ENCODE measurements at places on chromosomes 12 and 14.

- DNase-seq: no peak
Measured at GRCh38 chr12:107385509-107385908, 292.2 kb upstream of the CRY1 start.

DNA sequence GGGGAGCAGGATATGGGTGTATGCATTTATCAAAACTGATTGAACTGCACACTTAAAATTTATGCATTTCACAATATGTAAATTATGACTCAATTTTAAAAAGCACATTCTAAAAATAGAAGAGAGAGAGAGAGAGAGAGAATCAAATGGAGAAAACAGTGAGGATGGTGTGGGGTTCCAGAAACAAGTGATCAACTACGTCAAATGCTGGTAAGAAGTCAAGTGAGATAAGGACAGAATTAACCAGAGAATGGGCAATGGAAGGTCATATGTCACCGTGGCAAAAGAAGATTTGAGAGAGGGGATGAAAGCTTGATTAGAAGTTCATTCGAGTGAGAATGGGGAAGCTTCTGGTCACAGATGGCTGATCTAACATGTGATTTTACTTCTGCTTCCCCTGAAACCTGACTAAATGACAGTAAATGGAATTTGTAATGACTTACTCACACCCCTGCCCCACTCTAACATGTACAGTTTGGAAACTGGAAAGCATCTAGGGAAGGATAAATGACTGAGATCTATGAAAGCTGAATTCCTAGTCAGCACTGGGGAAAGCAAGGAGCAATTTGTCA is 276.5 kb upstream of the AMIGO2 start:
- DNase-seq: no peak

- DNase-seq: no peak
Measured at GRCh38 chr14:23105348-23105824, 597 bp upstream of the CIROP start.

DNA sequence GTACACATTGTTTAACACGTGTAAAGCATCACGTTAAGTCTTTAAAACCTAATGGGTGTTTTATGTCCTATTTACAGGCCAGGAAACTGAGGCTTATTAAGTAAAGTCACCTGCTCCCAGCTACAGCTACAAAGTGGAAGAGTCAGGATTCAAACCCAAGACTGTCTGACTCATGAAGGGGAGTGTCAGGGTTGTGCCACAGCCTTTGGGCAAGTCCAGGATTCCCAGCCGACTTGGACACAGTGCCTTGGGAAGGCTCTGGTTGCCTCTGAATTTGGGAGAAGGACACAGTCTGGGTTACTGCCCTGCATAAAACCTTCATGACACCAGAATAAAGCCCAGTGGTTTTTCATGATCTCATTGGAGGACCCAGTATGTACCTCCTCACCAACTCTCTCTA is 7.3 kb downstream of the RNU4-2 start:
- DNase-seq: no peak

DNA sequence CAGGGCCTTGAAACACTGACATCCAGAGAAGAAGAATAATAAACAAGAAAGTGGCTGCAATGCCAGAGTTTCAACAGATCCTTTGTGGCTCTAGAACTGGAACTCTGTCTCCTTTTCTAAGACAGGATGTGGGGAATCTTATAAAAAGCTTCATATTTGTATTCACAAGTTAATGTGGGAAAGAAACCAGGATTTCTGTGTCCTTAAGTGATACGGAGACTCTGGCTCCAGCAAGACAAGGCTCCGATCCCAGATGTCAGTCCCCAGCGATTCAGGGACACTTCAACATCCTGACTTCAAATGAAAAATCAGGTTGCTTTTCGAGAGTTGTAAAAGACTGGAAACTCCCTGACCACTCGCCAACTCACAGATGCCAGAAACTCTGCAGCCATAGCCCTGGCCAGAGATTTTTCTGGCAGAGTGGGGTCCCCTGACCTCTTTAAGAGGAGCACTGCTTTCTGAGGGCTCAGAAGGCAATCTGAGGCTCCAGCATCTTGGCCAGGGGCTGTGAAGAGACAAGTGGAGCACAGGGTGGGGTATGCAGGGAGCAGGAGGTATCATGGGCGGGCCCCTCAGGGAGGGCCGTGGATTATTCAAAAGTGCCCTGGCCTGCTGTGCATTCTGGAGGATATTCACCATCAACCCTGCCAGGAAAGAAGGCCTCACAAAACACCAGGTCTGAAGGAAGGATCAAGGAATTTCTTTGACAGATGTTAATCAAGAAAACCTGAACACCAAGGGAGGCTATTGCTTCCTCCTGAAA is 53.3 kb downstream of the TMX1 start:
- DNase-seq: no peak

Data from T-cell (primary cell).